ENCODE measurements at places on chromosomes 1 and 21.

DNA sequence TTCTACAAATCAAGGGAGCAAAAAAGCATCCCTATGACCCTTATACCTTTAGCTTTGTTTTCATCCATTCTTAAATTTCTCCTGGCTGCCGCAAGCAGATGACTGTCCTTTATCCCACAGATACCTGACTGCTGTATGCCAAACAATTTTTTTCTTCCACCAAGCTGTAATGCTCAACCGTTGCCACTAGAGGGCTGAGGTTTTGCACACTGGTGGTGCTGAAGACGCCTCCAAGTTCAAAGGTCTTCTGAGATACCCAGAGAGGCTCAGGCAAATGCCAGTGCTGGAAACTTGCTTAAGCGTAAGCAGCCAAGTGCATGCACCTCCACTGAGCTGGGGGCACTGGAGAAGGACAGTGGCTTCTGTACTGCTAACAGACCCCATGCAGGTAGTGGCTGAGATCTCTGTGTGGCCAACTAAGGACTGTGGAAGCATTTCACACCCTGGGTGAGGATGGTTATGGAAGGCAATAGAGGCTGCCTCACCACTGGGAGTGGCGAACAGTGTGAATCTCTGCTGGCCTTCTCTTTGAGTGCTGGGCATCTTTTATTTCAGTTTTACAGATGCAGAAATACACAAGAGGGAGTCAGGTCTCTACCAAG lies 28.5 kb downstream of the CNIH3 start:
- DNase-seq = peak; percentile 82

- no peak for DNase-seq
Measured at GRCh38 chr1:155598842-155599331, 11.1 kb upstream of the MSTO1 start.

DNA sequence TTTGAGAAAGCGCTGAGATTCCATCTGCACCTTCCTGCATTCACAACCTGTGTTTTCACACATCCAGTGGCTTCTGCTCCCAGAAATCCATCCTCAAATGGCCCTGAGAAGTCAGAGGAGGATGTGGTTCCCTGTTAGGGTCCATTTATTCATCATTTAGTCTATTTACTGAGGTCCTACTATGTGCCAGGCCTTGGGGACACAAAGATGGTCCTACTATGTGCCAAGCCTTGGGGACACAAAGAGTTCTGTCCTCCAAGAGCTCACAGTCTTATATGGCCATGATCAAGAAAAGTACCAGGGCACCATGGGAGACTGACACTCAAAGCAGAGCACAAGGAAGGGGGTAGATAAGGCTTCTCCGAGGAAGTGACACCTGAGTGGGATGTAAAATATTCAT lies 147.1 kb upstream of the ATP1B1 start:
- no peak for DNase-seq

GRCh38 chr1:236753964-236754363 lies 41.1 kb upstream of the MTR start:
- no peak for DNase-seq

DNA sequence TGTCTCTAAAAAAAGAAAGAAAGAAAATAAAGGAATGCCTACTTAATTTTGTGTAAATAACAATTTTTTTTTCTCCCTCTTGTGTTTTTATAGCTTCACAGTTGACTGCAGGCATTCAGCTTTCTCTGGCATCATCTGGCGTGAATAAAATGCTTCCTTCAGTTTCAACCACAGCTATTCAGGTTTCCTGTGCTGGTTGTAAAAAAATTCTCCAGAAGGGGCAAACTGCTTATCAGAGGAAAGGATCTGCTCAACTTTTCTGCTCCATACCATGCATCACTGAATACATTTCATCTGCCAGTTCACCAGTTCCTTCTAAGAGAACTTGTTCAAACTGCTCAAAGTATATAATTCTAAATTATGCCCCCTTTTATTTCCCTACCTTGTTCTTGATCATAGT lies 18.0 kb downstream of the ZMYM1 start:
- no peak for DNase-seq

GRCh38 chr21:27954543-27955165 lies 987.8 kb upstream of the ADAMTS5 start:
- DNase-seq = peak; percentile 5

DNA sequence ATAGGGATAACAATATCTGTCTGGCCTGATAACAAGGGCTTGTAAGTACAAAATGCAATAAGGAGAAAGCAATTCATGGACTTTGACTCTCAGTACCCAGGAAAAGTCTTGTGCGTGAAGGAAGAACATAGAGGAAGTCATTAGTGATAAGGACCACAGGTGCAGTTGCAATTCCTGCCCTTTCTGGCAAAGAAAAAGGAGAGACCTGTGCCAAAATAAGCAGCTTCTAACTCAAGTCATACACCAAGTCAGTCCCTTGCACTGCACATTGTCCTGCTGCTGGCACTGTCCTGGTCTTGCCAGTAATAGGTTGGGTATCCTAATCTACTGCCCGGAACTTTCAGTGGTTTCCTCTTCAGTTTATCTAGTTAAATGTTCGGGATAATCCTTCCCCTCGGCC lies 14.8 kb upstream of the SOD1 start:
- no peak for DNase-seq

- peak; percentile 81 for DNase-seq
Measured at GRCh38 chr1:93061895-93062792, 16.9 kb upstream of the MTF2 start.

- DNase-seq = no peak
Measured at GRCh38 chr1:175794586-175794985, 51.2 kb upstream of the TNR start.

DNA sequence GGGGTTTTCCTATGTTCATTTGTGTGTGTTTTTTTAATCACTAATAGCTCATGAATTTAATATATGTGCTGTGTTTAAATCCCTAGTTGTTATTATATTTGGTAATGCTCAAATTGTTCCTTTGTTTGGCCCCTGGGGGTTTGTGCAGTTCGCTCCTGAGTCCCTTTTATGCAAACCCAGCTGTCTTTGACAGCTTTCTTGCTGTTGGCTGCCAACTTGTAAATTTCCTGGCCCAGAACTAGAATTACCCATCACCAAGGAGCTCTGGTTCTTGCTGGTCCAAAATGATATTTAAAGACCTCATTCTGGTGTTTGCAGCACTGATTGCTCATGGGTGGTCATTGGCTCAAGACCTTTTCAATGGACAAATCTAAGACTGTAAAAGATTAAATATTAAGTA lies 39.6 kb upstream of the PGBD5 start:
- DNase-seq = no peak

GRCh38 chr21:44783020-44783696 lies 18.5 kb downstream of the UBE2G2 start:
- DNase-seq = no peak

DNA sequence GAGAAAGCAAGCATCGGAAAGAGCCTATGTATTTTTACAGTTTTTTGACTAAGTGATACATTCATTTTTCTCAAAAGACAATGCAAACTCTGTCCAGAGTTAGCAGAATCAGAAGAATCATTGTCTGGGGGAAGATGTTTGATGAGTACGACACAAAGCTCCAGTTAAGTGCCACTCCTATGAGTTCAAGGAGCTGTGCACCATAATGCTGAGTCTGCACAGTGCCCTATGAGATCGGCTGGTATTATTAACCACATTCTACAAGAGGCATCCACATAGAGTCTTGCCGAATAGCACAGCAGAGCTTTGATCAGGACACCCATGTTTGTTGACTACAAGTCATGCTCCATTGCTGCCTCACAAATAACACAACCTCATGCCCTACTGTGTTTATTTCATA lies 54.9 kb upstream of the RAP1GAP start:
- DNase-seq = no peak

DNA sequence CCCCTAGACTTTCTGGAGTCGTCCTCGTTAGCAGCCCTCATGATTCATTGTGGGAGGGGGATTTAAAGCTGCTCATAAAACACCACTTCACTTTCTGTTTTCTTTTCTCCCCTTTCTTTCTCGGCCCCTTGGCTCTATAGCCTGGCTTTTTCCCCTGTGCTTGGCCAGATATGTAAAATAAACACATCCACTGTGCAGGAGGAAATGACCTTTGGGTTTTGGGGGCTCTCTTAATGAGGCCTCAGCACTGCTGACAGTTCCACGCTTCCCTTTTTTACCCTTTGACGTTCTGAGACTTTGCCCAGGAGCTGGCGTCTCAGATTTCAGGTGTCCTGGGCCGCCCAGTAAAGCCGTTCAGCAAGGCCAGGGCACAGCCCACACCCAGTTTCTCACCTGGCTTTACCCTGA lies 65.7 kb downstream of the RUNX3 start:
- no peak for DNase-seq

DNA sequence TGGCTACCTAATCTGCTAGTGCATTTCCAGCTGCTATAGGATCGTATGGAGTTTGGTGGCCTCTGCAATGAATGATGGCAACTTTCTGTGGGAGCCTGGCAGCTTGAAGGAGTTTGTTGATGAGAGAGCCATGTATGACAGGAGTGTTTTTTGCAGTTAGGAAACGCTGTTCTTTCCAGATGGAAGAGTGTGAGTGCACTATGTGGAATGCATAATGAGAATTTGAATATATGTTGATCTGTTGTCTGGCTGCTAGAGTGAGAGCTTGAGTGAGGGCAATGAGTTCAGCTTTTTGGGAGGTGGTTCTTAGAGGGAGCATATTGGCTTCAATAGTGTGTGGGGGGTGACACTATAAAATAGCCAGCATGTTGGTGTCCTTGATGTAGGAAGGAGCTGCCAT lies 51.0 kb upstream of the APOBEC4 start:
- no peak for DNase-seq

DNA sequence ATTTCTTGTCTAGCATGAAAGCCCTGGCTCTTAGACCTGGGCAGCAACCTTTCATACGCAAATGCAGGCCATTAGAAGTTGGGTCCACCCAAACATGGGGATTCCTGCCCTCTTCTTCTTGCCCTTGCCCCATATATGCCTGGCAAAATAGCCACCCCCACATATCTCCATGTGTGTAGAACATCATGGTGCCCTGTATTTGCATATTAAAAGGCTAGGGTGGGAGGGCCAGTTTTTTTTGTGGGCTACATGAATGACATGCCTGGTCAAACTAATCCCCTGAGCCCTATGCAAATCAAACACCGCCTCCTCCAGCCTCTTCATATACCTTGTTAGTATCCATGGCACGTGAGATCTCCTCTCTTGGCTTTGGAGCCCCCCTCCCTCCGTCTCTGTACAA lies 24.7 kb downstream of the MFSD2A start:
- DNase-seq = no peak

DNA sequence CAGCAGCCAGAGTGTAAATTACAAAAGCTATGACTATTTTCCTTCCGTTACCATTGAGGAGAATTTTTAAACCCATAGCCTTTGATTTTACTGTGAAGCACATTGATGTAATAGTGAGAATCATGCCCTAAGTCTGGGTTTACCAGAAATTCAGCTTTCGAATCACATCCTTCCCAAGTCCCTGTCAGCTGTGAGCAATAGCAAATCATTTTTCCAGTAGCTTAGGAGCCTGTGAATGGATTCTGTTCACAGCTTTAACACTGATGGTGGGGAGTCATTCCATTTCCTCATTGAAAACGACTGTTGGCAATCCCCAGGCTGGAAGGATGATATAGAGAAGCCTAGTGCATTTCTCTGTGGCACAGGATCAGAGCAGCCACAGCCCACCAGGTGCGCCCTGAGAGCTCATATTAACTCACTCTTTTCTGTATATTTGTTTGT lies 82.2 kb upstream of the C1orf105 start:
- no peak for DNase-seq

DNA sequence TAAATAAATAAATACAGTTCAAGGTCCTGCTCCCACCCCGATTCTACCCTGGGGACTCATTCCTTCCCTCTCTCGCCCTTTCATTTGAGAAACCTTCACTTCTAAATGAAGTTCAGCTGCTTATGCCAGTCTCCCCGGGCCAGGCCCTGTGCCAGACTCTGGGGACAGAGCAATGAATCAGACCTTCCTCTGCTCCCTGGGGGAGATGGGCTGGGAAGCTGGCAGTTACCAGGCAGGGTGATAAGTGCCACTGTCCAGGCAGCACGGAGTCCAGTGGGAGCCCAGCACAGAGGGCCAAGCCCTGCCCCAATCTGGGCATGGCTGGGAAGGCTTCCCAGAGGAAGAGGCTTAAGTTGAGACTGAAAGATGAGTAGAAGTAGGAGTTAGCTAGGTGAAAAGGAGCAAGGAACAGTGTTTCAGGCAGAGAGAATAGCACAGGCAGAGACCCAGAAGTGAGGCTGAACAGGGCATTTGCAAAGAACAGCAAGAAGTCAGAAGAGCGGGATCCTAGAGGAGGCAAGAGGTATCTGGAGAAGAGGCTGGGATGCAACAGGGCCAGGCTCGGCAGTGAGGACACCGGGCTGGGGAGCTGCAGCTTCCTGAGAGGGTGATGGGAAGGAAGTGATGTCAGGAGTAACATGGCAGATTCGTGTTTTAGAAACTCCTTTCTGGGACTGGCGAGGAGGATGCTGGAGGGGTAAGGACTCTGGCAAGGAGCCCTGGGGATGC lies 13.5 kb downstream of the KCNQ4 start:
- no peak for DNase-seq

DNA sequence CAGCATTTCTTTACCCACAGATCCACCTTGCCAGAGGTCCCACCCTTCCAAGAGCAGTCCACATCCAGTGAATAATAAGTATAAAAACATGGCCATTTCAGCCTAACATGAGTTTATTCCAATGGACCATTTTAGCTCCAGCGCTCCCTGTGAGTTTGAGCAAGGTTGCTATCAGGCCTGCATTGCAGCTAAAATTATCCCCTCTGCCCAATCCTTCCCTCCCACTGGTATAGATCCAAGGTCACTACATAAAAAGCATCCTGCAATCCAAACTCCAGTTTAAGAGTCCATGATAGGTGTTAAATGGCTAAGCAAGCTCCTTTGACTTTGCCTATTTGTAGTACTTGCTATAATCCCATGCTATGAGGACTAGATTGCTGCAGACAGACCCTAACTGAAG lies 35.6 kb downstream of the SLC5A9 start:
- DNase-seq = no peak

- DNase-seq = no peak
Measured at GRCh38 chr21:32377991-32378390, 14.8 kb downstream of the URB1 start.

- DNase-seq = no peak
Measured at GRCh38 chr1:147539122-147539575, 2.2 kb upstream of the BCL9 start.

DNA sequence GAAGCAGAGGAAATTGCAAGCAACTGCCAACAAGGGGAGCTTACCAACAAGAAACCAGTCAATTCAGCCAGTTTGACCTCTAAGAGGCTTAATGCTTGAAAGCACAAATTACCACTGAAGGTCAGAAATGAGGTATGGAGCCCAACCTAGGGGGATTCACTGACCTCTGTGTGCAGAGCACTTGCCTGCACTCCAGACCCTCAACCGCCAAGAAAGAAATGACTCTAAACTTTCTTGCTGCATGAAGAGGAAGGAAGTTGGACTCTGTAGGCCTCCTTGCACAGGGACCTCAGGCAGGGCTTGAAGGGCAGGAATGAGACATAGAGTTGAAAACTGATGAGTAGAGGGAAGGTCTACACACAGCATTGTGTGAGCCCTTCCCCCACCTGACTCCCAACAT lies 10.0 kb downstream of the ARMH1 start:
- no peak for DNase-seq

GRCh38 chr1:66725885-66726665 lies 26.2 kb upstream of the DYNLT5 start:
- peak; percentile 60 for DNase-seq

GRCh38 chr1:50458507-50458906 lies 35.3 kb upstream of the DMRTA2 start:
- no peak for DNase-seq
